SW 1271 (cell line): ENCODE measurements at places on chromosomes 16 and 17.

DNA sequence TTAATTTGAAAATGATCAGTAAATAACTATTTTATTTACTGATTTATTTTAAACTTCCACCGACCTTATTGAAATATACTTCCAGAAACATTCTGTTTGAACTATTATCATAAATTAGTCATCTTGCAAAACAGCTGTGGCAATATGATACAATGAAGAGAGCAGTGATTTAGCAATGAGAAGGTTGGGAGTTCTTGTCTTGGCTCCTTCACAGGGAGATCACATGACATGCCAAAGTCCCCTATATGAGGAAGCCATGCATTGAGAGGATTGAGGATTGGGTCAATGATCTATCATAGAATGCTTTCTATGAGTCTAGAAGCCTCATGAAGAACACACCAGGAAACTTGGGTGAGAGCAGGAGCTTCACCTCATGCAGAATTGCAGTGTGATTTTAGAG, 222.7 kb downstream of the LGALS9B start:
- DNase-seq = no peak

DNA sequence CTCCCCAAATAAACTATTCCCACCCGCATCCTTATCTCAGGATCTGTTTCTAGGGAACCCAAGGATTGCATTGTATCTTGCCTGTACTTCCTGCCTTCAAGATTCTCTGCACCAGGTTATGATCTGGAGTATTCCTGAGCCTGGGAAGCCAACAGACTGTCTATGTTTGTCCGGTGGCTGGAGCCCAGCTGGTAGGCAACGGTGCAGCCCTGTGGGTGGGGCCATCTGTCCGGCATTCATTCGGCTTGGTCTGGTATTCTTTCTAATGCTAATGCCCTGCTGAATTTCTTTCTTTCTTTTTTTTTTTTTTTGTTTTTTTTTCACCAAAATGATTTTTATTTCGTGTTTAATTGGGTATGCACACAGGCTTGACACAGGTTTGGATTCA, 20.7 kb upstream of the TVP23A start:
- no peak for DNase-seq

DNA sequence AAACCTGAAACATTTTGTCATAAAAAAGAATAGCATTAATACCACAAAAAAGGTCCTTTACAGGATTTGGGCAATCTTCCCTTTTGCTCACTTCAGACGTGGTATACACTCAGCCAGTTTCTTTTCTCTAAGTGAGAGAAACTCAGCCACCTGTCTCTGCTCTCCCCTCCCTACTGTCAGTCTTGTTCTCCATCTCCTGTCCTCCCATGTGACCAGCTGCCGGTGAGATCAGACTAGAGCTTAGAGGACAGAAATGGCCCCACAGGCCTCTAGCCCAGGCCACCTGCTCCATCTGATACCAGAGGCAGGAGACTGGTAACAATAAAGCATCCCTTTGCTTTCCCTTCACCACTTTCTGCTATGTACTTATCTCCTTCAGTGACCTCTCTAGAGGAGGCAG, 34.9 kb downstream of the CMC2 start:
- no peak for DNase-seq

DNA sequence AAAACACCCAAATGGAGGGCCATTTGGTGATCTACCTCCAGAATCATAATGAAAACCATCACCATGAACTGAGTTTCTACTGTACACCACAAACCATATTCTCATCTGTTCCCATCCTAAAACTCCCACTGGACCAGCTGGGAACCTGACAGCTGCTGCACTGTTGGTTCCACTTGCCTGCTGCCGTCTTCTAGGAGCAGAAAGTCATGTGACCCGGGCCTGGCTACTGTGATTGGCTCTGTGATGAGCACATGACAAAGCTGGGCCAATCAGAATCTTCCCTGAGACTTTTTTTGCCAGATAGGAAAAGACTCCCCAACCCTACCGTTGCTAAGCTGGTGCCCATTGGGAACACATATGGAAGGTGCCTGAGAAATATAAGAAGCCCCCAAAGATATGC, 264.2 kb downstream of the MRTFB start:
- DNase-seq = no peak

DNA sequence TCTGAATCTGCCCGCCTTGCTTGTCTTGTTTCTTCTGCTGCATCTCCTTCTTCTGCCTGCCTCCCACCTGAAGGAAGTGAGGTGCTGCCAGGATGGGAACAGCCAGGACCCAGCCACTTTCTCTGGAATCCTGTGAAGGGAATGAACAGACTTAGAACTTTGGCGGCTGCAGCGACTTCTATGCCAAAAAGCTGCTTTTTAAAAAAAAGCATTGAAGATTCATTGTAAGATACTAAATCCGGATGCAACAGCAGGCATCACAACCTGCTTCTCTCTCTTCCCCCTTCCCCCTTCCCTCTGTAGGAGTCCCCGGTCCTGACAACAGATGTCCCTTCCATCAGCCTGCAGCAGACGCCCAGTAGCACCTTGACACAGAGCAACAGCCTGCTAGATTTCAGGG, 176.3 kb downstream of the HS3ST4 start:
- DNase-seq = no peak

GRCh38 chr16:85010446-85010930, 847 bp downstream of the ZDHHC7 start:
- DNase-seq = no peak

DNA sequence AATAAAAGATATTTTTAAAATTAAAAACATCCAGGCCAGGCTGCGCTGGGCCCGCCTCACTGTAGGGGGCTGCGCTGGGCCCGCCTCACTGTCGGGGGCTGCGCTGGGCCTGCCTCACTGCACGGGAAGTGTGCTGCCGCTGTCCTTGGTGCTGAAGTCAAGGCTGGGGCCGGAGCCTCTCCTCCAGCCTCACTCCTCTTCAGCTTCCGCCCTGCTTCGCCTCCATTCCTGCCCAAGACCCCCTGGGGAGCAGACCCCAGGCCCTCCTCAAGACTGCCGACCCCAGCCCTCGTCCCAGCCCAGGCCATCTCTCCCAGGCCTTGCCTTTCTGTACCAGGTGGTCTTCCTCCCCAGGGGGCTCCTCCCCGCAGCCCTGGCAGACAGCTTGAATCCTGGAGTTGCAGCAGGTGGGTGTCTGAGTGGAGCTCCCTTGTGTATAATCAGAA, 26.2 kb downstream of the ENDOV start:
- no peak for DNase-seq

DNA sequence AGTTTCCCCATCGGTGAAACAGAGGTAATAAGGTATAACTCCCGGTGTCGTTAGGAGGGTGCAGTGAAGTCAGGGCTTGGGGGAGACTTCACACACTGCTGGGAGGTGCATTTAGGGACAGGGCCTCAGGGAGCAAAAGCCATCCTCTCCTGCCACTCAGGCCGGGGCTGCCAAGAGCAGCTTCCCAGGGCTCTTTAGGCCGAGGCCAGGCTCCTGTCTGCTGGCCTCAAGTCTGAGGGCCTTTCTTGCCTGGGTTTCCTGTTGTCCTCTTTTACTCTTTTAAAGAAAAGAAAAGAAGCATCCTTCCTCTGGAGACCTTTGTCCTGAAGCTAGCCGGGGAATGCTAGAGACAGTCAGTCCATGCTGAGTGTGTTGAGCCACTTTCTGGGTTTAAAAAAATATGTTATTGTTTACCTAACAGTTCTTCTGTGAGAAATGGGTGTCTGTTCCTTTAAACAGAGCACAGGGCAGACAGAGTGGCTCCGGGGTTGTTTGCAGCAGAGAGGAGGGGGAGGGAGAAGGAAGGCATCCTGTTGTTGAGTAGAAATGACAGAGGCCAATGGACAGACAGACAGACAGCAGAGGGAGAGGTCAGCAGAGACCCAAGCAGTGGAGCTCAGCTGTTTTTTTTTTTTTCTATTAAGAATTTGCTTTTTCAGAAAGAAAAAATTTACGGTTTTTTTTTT, 79.1 kb downstream of the C17orf67 start:
- no peak for DNase-seq

GRCh38 chr17:46736100-46736499, 82.4 kb downstream of the WNT3 start:
- no peak for DNase-seq

GRCh38 chr16:79751471-79752184, 151.1 kb upstream of the MAF start:
- DNase-seq = no peak

DNA sequence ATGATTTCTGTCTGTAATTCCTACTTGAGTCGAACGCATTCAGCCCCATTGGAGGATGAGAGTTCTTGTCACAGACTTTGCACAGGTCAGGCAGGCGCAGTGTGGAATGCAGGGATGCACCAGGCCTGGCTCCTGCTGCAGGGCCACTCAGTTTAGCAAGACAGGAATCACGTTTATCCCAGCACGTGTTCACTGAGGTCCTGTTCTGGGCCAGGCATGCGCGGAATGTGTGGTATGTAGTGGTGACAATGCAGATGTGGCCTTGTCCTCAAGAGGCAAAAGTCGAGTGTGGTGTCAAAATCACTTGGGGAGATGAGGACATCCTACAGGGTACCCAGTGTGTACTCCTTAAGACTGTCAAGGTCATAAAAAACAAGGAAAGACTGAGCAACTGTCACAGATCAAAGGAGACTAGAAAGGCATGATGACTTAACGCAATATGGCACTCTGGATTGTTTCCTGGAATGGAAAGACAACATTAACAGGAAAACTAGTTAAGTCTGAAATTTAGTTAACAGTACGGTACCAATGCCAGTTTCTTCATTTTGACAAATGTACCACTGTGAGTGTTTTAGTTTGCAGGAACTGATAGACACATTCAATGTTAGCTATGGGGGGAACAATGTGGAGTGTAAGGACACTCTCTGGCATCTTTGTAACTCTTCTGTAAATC, 121.5 kb upstream of the ADAMTS18 start:
- DNase-seq = no peak

DNA sequence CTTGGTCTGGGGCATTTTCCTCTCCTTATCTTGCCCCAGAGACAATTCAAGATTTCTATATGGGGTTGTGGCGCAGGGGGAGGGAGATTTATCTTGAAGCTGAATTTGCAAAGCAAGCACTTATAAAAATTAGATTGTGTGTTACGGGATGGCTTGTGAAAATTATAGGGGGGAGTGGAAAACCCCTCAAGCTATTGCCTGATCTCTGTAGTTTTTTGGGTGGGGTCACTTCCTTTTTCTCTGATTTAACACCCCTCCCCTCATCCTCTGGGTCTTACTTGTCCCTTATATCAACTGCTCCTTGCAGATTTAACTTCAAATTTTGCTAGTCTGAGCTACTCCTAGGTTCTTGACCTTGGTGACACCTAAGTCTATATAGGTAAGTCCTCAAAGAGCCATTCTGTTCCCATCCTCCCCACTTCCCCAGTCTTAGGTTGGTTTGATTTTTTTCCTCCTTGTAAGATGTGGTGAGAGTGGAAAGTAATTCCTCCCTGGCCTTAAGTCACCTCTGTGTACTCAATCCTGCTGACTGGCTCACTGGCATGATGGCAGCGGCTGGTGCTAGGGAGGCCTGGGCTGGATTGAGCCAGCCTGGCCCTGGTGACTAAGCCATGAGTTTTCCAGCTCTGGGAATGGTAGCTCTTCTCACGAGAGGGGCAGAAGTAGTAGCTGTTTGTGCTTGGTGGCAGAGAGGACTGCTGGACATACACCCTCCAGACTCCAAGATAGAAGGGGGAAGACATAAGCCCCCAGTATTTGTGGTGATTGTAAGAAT, 2.3 kb downstream of the ARL4D start:
- peak; percentile 31 for DNase-seq

GRCh38 chr16:88657371-88657770, 5.5 kb downstream of the MVD start:
- DNase-seq = no peak

- DNase-seq = no peak
Observed at GRCh38 chr16:4696905-4697847, 3.8 kb downstream of the NUDT16L1 start.

GRCh38 chr17:47291242-47291873, 32.4 kb upstream of the EFCAB13 start:
- DNase-seq = no peak

- DNase-seq = no peak
Observed at GRCh38 chr17:28493460-28493859, 12.7 kb upstream of the FOXN1 start.

DNA sequence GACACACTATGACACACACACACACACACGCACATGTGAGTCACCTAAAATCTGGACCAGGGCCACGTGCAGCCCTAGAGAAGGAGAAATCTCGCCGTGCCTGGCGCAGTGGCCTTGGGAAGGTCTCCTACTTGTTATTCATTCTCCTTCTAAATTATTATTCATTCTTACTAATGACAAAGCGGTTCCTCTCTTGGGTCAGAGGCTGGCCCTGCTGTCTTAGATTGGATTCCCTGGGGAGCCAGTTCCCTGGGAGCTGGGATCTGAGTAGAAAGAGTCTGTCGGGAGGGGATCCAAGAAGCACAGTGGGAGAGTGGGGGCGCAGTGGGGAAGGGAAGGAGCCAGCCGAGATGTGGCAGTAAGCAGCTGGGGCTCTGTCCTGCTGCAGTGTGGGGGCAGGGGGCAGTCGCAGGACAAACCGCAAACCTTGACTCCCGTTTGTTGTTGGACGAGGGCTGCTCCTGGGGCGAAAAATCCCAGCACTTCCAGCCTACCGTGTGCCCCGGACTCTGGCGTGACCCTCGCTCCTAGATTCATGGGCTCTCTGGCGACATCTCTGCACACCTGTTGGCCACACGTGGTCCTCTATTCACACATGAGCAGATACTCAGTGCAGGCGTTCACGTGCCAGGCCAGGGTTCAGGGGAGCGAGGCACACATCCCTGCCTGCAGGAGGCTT, 18.7 kb upstream of the JPH3 start:
- DNase-seq = no peak

GRCh38 chr17:36085765-36086164, 4.2 kb downstream of the CCL3 start:
- no peak for DNase-seq

DNA sequence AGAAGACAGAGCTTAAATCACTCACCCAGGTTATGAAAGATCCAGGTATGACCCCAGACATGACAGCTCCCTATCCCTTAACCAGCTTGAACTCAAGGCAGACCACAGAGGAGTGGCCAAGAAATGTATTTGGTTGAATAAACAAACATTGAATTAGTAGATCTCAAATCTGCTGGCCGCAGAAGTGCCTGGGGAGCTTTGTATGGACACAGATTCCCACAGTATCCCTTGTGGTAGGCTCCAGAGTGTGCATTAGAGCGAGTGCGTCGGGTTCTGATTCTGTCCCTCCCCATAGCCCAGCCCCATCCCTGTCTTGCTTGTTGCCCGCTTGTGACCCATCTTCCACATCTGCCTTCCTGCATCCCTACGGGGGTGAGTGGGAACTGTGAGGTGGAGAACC, 118.8 kb upstream of the FOXF1 start:
- no peak for DNase-seq
